Colonic mucosa (tissue), 4 donors: ENCODE measurements at places on chromosomes 3 and 15. TPM values are rescaled to one million over a fixed set of nuclear protein-coding genes. Genes with fewer than 3 reads are reported as not detected.

DNA sequence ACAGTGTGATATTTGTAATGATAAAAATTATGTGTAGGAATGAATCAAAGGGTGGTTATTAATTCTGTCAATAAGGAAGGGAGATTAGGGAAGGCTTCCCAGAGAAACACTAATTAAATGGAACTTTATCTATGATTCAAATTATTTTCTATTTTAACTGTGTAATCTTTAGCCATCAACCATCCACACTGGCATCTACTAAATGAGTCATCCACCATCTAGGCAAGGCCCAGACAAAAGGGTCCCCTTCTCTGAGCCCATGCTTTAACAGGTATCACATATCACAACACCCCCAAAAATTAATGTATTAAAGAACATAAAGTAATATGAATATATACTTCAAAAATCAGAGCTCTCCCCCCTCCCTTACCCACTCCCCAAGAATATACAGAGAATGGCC is 19.9 kb upstream of the TPM1 start:
- no peak for DNase-seq

DNA sequence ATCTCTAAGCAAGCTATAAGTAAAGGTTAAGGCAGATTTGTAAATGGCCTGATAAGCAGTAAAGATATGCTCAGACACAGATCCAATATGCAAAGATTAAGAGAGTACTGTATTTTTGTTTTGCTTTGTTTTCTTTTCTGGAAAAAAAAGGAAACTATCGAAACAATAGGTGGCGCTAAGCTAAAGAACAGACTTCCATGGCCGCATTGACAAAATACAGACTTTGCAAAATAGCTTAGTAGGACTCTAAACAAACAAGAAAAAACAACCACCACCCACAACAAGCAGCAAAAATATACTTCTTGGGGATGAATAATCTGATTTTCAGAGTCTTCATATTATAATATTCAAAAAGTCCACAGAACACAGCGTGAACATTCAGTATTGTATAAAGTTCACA is 758.4 kb upstream of the ROBO1 start:
- DNase-seq = no peak

- no peak for DNase-seq
Observed at GRCh38 chr15:94002041-94002440, 229.3 kb upstream of the MCTP2 start.

DNA sequence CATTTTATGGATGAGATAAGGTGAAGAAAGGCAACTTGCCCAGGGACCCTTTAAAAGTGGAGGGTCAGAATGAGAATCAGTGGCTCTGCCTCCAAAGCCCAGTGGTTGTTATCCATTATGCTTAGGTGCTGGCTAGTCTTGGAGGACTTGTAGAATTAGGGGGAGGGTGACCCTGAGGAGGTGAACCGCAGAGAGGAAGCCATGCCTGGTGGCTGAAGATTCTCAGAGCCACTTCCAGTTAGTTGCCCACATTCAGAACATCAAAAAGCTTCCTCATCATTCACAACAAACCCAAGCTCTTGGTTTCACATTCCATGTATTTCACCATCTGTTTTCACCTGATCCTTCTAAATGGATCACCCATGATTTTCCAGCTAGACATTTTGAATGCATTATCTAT is 11.2 kb downstream of the EBLN2 start:
- DNase-seq = no peak

- no peak for DNase-seq
Observed at GRCh38 chr3:124132813-124133212, 140.9 kb upstream of the ROPN1 start.

DNA sequence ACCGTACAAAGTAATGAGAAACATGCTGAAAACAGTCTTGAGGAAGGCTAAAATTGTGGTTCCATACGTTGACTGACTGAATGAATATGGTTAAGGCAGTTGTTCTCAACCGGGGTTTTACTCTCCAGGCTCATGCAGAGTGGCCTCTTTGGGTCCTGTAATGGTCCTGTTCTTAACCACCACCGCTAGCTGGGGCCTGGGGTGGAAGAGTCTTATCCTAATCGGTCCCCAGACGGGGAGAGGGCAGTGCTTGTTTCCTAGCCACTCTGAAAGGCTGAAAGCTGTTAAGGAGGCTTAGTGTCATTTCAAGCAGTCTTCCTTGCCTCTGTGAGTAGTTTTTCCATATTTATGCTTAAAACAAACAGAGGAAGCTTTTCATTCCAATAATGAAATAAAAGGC is 32.0 kb downstream of the SELENOT start:
- no peak for DNase-seq

GRCh38 chr3:69161587-69162307 is 39.4 kb upstream of the LMOD3 start:
- DNase-seq = peak; percentile 30

Gene DOCK3
- 0.02 TPM for total RNA-seq

GRCh38 chr3:73052857-73053256 is 8.6 kb upstream of the EBLN2 start:
- DNase-seq = no peak

- DNase-seq = no peak
Observed at GRCh38 chr3:141681390-141681780, 56.7 kb upstream of the RNF7 start.

DNA sequence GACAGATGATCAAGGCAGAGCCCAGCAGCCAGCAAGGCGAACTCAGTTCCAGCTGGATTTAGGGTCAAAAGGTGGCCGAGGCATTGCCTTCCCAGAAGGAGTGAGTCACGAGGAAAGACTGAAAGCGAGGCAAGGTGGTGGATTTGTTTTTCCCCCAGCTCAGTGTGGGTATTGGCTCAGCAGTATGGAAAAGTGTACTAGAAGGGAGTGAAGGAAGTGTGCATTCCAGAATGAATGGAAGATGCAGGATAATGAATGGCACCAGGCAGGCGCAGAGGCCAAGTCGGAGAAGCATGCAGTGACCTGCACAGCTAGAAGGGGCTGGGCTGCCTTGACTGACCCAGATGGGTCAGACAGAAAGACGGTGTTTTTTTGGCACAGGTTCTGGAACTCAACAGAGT is 46.3 kb downstream of the FOXP1 start:
- DNase-seq = no peak

Gene INSYN1
- 0.58 TPM for total RNA-seq

Gene POLQ
- 12.5 TPM for total RNA-seq

- no peak for DNase-seq
Observed at GRCh38 chr3:13234666-13235065, 161.4 kb upstream of the IQSEC1 start.

Gene KAT2B
- 25.9 TPM for total RNA-seq

Gene TUSC7
- not detected for total RNA-seq

DNA sequence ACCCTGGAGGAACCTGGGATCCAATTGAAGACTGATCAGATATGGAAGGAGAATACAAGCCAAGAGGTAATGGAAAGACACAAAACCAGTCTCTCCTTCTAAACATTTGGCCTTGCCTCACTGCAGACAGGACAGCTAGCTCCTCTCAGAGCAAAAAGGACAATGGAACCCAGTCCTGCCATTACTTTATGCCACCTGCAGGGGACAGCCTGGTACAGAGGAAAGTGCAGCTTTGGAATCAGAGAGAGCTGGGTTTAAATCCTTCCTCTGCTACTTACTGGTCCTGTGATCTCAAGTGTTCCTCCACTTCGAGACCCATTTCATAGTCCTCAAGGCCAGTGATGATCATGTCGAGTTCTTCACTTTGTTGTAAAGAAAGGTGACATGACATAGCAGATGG is 159.4 kb upstream of the SMAD3 start:
- no peak for DNase-seq

DNA sequence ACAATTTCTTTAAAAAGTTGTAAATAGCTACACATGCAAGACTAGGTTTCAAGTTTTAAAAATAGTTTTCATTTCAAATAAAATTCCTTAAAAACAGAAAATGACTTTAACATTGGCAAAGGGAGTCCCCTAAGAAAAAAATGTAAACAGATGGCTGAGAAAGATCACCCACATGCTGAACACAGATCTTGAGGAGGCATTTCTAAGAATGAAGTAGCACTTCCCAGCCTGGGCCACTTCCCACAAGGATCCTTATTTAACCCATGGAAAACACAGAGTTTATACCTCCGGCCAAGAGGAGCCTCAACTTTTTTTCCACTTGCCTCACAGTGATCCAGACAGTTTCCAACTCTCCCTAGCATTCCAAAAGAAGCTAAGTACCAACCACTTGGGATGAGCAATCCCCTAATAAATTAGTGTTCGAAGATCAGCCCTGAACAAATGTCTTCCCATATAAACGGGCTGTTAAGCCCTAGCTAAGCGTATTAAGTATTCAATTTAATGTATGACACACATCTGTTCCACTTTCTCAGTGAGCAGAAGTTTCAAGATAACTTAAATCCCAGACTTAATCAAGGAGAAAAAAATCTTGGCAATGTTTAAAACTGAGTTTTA is 61.4 kb downstream of the GADL1 start:
- no peak for DNase-seq

Gene TMEM158
- 2.3 TPM for total RNA-seq

Gene SV2B
- total RNA-seq = 0.17 TPM

Gene CHRM5
- total RNA-seq = not detected

DNA sequence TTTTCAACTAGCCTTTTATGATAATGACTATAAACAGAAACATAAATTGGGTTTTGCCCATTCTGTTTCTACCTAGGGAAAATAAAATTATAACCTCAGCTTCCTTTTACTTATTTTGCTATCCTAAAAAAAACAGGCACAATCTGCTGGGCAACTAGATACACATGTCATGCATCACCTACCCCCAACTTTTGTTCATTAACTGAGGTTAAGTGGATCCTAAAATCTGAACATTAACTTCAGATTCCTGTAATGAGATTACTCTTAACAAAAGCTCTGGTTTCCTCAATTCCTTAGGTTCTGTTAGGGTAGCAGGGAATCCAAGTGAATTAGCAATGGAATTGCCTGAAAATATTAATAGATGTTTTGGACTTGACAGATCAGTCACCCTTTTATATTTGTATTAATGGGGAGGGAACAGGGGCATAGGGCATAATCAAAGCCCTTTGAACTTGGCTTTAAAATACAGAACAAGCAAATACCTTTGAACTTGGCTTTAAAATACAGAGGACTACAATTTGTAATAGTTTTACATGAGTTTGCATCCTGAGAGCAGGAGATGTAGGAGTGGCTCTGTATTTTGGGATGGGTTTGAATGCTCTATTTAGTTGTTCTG is 106.6 kb downstream of the FEZF2 start:
- no peak for DNase-seq

- DNase-seq = no peak
Observed at GRCh38 chr3:71310359-71310979, 273.1 kb downstream of the FOXP1 start.
